ENCODE measurements at places on chromosomes 6 and 20.

DNA sequence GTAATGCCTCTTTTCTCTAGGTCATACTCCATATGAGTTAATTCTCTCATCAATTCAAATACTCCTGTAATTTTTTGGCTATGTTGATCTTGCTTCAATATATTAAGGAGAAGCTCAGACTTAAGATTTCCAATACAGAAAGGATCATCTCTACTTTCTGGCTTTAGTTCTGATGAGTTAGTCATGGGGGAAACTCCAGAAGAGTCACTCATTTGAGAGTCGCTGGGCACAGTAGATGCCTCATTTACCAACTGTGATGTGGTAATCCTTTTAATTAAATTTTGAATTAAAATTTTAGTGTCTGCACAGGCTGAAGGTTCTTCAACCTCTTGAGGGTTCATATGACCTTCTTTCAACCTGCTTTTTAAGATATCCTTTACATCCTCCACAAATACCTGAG is 38.5 kb downstream of the DST start:
- DNase-seq = no peak

DNA sequence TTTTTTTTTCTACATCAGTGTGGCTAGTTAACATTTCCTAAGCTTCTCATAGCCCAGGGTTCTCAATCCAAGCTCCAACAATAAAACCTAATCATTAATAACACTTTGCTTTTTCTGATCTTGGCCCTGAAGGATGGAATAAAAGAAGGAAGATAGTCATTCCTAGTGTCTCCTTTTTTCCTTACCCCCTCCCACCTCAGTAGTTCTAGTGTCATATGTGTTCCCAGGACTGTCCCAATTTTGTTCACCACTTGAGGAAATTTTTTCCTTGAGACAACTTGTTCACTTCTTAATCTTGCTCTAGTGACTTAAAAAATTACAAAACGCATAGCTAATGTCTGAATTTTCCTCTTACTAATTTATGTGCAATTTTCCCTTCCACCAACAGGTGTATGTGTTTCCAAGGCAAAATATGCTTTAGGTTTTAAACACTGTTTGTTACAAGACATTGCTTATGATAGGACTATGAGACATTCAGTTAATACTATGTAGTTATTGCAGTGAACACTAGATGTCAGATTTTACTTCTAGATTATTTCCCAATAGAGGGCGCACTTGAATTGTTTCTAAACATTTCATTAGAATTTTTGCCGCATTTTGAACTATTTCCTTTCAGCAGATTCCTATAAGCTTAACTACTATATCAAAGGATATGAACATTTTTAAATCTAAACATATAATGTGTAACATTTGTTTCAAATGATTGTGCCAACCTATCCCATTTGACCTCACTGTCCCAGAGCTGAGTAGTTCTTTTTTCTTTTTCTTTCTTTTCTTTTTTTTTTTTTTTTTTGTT is 18.5 kb upstream of the C6orf141 start:
- DNase-seq = no peak

DNA sequence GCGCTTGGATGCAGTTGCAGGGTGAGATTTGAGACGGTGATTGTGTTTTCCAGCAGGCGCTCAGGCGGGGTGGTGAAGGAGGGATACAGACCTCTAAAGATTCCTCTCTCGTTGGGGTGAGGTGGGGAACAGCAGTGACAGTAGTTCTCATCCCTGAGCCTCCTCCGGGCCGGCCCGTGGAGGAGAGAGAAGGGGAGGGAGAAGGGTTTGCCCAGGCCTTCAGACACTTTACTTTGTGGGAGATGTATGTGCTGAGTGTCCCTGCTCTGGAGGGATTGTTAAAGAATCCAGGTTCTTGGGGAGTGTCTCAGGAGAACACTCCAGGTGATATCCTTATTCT is 41.0 kb downstream of the PSMB9 start:
- DNase-seq = no peak

DNA sequence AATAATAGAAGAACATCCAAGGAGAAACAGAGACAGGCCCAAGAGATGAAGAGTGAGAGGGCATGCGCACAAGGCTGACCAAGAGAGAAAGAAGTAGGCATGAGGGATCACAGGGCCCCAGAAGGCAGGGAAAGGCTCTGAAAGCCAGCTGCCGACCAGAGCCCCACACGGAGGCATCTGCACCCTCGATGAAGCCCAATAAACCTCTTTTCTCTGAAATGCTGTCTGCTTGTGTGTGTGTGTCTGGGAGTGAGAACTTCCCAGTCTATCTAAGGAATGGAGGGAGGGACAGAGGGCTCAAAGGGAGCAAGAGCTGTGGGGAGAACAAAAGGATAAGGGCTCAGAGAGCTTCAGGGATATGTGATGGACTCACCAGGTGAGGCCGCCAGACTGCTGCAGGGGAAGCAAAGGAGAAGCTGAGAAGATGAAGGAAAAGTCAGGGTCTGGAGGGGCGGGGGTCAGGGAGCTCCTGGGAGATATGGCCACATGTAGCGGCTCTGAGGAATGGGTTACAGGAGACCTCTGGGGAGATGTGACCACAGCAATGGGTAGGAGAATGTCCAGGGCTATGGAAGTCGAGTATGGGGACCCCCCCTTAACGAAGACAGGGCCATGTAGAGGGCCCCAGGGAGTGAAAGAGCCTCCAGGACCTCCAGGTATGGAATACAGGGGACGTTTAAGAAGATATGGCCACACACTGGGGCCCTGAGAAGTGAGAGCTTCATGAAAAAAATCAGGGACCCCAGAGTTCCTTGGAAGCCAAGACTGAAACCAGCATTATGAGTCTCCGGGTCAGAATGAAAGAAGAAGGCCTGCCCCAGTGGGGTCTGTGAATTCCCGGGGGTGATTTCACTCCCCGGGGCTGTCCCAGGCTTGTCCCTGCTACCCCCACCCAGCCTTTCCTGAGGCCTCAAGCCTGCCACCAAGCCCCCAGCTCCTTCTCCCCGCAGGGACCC is 981 bp upstream of the TNF start:
- DNase-seq = no peak

DNA sequence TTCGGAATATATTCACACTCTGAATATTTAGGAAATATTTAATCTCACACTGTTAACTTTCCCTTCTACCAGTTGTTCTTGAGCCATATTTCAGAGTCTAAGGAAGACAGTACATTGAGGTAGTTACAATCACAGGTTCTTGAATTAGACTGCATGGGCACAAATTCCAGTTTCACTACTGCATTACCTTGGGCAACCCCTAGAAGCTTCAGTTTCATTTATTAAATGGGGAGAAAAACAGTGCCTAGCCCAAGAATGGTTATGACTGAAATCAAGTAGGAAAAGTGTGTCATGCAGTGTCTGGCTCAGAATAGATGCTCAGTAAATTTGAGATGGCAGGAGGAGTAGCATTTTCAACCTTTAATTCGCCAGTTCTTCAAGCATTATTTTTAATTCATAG is 124.5 kb upstream of the SAMD5 start:
- no peak for DNase-seq

Data from activated CD4-positive, alpha-beta T cell treated with anti-CD3 and anti-CD28 coated beads, Interleukin-2, amount 50 U/mL, for 24 hours (primary cell).